ENCODE measurements at places on chromosomes 2 and 18.

DNA sequence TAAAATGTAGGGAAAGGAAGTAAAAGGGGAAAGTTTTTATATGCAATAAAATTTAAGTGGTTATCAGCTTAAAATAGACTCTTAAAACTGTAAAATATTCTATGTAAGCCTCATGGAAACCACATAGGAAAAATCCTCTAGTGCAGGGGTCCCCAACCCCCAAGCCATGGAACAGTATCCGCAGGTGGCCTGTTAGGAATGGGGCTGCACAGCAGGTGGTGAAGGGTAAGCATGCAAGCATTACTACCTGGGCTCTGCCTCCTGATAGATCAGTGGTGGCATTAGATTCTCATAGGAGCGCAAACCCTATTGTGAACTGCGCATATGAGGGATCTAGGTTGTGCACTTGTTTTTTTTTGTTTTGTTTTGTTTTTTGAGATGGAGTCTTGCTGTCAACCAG is 1409.3 kb upstream of the CDH2 start:
- no peak for DNase-seq

DNA sequence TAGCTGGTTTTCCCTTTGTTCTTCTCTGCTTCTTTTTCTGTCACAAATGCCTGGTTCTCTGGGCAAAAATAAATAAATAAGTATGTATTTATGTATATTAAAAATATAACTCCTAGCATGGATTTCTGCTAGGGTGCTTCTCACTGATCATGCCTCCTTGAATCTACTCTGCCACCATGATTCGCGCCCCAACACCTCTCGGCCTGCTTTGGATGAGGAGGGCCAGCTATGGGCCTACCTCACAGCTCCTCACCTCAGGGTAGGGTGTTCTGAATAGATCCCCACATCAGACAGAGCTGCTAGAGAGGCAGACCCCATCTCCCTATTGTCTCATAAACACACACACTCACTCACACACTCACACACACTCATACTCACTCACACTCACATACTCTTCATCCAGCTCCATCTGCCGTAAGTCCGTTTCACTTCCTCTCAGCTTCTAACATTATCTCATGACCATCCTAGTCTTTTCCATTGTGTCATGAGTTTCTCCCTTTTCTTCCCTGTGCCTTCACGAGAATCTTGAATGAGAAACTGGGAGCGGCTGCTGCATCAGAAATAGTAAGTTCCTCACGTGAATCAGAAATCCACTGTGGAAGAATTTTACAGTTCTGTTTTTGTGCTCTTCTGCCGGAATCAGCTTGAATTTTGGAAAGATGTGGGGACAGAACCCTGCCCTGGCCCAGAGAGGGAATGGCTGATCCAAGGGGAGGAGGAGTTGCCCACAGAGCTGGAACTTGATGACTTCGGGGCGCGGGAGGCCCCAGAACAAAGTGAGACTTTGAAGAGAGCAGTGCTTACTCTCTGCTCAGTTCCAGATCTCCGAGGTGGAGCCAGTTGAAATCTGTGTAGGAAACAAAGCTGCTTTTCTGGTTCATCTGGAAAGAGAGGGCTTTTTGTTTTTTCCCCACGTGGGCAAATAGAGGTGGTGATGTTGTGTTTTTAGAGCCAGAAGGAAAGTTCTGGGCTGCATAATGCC is 20.9 kb downstream of the ANXA4 start:
- DNase-seq, result no peak

- peak; percentile 45 for DNase-seq
These were observed 16.9 kb upstream of the ZCCHC2 start for GRCh38 chr18:62505669-62506494.

- DNase-seq, result no peak
These were observed 38.5 kb upstream of the FZD7 start for GRCh38 chr2:201994973-201995638.

DNA sequence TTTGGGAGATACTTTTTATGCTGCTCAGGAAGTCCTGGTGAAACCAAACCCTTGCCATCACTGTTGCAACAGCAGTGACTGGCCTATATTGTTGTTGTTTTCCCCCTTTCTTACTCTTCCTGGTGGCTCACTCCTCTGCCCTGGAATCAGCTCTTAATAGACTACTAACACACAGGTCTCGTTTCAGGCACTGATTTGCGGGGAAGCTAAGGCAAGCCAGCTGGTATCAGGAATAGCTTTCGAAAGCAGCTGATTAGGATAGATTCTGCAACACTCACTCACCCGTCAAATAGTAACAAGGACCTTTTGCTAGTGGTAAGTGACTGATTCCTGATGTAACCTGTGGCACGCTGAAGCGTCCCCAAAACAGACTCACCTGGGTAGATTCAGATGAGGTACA is 360.4 kb downstream of the PLCL1 start:
- DNase-seq, result no peak

DNA sequence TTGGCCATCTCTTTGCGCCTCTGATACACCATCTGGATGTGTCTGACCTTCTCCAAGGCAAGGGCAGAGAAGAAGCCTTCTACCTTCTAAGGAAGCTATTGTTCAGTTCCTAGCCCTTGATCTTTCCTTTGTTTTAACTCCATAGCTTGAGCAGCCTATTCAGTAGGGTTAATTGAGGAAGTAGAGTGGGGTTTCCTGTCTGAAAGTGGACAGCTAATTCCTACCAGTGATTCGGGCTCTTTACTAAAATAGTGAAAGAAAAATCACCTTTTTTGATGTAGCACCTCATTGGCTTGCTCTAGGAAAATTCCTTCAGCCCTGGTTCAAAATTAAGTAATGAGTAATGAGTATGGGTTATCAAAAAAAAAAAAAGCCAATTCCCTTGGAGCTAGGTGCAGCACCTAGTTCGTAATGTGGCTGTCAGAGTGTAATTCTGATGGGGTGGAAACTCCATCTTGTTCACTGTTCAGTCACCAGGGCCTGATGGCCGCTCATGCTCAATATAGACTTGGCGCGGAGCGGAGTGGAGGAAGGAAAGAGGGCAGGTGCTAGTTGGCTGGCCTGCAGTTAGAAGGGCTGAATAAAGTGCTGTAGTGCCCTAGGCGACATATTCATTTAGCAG is 2.9 kb upstream of the MGAT5 start:
- no peak for DNase-seq

DNA sequence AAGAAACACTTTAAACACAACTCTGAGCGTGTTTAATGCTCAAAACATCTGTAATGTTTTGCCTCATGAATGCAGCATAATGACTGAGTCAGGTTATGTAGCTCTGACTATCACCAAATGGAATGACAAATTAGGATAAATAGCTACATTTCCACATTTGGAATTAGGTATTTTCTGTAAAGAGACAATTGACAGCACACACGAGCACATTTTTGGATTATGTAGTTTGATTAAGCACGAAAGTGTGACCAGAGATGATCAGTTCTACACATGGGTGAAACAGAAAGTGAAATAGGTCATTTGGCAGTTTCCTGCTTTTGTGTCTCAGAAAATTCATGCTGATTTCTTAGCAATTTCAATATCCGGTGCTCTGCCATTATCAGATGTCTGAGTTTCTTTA is 29.0 kb downstream of the LPIN1 start:
- DNase-seq, result peak; percentile 33

DNA sequence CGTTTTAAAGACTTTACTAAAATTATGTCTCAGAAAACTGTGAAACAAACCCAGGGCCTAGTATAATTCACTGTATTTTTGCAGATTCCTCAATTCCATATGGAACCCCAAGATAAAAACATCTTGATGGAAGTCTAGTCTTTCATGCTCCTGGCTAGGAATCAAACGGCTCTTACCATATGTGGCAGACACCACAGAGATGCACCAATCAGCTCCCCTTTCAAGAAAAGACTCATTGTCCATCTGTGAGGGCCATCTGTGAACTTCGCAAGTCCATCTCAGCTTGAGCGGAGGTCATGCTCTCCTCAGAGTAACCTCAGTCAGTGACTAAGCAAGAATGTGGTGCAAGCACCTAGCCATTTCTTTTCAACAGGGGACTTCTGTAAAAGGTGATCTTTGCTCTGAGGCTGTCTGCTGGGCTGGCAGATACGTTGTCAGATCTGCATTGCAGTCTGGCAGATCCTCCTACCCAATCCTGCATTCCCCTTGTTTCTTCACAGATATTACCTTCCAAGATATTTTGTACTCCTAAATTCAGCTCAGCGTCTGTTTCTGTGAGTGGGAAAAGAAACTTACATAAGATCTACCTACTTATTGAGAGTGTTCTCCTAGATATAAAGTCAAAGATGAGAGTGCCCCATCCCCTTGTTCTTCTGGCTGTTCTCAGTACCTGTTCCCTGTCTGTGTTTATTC is 419.3 kb downstream of the SPAG16 start:
- DNase-seq, result no peak

DNA sequence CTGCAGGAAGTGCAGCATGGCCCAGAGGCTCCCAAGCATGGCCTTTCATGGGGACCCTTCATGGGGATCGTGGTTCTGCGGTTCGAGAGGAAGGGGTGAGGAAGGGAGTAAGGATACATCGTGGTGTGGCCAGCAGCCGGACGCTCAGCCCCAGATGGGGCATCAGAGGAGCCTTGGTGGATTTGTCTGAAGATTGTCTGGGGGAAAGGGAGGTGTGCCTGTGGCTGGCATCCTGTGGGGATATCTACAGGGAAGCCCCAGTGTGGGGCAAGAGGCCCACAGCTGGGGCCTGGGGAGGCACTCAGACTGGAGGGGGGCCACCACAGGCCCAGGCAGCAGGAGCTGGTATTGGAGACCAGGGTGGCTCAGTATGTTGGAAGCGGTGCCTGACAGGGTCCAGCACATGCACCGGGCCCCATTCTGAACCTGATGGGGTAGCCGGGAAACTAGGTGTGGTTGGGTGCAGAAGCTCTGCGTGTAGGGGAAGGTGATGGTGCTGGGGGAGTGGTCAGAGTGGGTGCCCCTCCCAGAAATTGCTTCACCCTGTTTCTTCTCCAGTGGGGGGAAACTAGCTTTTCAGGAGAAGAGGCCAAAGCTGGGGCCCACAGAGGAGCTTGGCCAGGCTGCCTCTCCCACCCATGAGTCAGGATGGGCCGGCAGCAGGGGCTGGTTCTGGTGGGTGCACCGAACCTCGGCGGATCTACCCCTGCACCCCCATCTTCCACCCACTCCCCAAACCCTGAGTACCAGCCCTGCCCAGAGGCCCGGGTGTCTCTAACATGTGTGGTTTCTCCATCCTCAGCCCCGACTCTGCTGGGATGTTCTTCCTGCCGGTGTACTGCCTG is 274.4 kb upstream of the HDAC4 start:
- no peak for DNase-seq

DNA sequence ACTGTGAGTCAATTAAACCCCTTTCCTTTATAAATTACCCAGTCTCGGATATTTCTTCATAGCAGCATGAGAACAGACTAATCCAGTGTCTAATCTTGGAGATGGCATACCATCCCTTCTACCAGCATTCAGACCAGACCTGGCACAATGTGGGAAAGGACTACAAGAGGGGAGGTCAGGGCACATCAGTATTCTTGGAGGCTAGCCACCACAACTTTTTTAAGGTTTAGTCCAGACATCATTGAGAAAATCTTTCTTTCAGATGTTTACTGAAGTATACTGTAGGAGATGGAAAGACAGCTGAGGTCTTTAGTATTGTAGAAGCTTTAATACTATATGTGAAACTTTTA is 4.0 kb downstream of the RALB start:
- DNase-seq, result no peak

DNA sequence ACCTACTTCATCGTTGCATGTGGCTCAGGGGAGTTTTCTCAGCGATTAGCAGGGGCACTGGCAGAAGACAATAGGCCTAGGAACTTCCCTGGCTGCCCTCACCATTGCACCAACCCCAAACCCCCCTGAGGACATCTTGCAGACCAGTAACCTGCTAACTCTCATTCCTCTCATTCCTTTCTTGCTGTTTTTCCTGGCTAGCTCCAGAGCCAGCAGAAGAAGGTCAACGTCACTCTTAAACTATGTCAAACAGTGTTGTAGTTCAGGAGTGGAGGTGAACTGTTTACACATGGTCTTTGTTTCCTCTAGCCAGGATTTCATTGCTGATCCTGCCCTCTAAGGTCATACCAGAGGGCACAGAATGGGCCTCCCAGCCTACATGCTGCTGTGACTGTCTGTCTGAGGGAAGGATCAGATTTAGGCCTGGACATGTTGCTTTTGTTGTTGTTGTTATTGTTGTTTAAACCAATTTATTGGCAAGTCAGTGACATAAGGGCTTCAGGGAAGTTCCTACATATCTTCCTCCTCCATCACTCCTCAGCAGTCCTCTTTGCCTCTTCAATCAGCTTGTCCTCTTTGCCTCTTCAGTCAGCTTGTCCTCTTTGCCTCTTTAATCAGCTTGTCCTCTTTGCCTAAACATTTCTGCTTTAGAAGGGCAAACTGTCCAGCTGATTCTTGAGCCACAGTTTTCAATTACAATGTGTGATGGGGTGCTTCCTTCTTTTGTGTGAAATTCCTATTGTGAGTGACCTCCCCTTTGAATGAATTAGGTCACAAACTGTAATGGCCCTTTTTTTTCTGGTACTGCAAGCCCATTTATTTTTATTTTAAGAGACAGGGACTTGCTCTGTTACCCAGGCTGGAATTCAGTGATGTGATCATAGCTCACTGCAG is 471.9 kb upstream of the TNP1 start:
- DNase-seq, result peak; percentile 87

DNA sequence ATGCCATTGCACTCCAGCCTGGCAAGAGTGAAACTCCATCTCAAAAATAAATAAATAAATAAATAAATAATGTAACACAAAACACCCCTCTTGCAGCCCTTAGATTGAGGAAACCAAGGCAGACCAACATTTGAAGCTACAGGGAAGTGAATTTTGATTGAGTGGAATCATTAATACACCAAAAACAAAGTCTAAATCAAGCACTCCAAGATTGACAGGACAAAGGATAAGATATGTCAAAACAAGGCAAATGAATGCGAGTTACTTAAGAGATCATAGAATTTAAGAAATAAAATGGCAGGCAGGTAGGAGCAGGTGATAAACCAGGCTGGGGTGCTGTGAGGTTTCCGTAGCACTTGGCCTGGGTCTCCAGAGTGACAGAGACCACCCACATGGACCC is 54.9 kb upstream of the RAB12 start:
- DNase-seq, result no peak

GRCh38 chr2:112290088-112290487 is 14.7 kb downstream of the ZC3H6 start:
- DNase-seq, result no peak

DNA sequence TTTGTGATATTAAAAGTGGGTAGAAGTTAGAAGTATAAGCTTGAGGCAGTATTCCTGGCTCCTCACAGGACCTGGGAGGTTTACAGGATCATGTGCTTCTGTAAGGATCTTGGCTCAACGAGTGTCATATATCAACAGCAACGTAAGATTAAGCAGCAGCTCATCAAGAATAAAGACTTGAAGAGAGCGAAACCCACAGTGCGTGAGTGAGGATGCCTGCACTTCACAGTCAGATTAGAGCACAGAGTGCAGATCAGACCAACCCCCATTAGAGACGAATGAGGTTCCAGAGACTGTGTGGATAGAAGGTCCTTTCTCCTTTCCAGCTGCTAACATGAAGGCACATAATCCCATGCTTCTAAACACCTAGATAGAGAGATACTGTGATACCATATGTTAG is 1656.7 kb upstream of the NXPH2 start:
- no peak for DNase-seq

DNA sequence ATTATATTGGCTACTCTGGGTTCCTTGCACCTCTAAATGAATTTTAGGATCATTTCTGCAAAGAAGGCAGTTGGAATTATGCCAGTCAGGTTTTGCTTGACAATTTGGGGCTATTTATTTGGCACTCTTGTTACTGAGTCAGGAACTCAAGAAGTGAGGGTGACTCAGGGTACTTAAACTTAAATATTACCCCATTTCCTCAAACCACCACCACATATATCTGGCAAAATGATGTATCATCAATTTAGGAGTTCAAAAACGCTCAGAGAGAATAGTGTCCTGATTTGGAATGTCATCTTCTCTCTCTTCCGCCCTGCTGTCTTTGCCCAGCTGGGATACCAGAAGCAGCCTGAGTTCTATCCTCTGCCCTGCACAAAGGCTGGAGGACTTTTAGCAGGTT is 2.4 kb upstream of the THNSL2 start:
- DNase-seq, result no peak

All from choroid plexus epithelial cell (primary cell).